ENCODE measurements at places on chromosomes 2 and 18. TPM values are rescaled to one million over a fixed set of nuclear protein-coding genes. Genes with fewer than 3 reads are reported as not detected.

GRCh38 chr2:27724191-27724590, 47.3 kb upstream of the MRPL33 start:
- no peak for DNase-seq

GRCh38 chr2:68877079-68877772, 6.0 kb upstream of the BMP10 start:
- DNase-seq, result no peak

GRCh38 chr18:55220523-55220922, 261.3 kb upstream of the CCDC68 start:
- no peak for DNase-seq

- DNase-seq, result peak; percentile 55
Observed at GRCh38 chr2:37916512-37917082, 8.5 kb upstream of the RMDN2 start.

Gene ABCG5
- total RNA-seq, result not detected

Gene CYP27C1
- not detected for total RNA-seq

All from dermis blood vessel endothelial cell (primary cell).